ENCODE measurements at places on chromosomes 2 and 18.

DNA sequence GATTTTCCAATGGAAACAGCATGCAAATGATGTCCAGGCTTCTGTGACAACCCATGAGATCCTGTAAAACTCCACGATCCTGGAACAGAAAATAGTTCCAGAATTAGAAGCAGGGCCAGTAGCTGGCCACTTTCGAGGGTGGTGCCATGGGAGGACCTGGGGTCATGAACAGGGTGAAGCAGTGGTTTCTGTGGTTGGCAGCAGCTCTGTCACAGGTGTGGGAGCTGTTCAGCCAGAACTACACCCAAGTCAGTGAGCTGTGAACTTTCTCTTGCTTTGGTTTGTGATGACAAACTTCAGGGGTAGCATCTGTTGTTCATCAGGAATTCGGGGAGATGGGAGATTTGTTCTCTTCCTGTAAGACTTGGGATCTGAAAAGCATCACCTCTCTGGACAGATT lies 314.4 kb upstream of the NT5C1B start:
- no peak for DNase-seq

DNA sequence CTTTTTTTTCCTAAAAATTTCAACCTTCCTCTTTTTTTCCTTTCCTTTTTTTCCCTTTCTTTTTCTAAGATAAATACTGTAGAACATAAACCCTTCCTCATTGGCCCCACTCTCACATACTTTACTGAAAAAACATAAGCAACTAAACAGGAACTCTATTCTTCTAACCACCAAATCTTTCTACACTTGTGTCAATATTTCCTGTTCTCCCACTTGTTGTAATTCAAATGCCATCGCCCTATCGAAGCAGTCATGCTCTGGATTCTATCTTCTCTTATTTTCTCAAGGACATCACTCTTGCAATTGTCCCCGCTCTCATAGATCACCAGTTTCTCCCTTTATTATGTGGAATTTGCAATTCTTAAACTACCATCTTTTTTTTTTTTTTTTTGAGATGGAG lies 20.2 kb upstream of the SSB start:
- DNase-seq: no peak

DNA sequence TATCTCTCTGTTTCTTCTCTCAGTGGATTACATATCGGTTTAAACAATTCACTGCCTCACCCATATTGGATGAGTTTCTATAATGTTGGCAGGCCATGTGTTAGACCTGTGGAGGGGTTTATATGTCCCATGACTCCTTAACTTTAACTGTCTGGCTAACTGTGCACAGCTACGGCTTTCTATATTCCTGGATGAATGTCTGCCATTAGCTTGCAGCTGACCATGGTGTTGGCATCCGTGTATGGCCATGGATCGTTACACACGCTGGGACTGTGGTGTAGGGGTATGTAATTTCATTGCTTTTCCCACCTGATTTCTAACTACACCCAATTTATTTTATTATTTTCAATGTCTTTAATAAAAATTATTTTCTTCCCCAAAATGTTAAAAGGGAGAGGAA lies 3.3 kb upstream of the TANC1 start:
- DNase-seq: no peak

DNA sequence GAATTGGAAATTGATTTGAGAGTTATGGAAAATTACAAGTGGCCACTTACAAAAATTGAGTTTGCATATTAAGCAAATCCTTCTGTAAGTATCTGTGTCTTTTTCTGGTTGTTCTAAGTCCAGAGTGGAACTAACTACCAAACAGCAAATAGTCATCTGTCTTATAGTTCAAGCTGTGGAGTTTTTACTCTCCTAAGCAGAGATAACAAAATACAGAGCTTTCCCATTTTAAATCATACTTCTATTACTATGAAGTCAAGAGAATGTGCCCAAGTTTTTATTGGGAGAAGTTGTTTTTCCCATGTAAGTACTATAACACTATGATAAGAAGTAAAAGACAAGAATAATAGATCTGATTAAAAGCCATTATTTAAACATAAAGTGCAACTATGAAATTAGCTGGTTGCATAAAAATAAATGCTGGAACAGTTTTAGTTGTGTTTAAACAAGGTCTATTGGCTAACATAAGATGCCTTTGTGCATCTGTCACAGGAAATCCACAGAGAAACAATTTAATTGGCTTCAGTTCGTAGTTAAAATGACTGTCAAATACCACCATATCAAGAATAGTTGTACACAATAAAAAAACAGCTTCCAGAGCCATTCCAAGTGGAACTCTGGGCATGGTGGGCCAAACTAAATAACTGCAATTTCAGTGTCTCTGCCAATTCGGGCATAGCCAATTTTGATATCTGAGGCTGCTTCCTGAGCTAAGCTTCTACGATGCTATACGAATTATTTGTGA lies 1467.4 kb upstream of the NXPH2 start:
- no peak for DNase-seq

- DNase-seq: no peak
These were observed 20.4 kb upstream of the PAPOLG start for GRCh38 chr2:60735496-60736250.

DNA sequence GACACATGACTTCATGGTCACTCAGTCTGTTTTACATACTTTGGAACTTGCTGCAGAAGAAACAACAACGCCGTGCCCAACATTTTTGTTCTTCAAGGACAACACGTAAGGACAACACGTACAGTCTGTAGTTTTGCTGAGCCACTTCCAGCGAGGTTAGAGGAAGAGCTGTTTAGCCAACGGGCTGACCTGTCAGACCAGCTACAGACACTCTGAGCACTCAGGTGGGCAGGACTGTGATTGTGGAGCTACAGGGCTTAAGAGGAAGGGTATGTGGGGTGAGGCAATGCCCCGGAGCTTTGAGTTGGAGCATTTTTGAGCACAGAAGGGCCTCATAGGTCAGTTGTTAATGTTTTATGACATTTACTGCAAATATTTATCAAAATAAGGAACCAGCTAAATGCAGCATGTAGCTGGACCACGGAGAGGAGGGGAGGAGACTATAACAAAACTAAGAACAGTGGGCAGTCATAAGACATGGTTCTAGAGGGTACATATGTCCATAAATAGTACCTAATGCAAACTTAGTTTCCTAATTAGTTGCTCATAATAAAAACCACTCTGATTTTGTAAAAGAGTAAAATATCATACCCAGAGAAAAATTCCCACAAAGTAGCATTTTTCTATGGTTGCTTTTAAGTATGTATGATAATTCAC lies 26.3 kb upstream of the NPC1 start:
- no peak for DNase-seq

DNA sequence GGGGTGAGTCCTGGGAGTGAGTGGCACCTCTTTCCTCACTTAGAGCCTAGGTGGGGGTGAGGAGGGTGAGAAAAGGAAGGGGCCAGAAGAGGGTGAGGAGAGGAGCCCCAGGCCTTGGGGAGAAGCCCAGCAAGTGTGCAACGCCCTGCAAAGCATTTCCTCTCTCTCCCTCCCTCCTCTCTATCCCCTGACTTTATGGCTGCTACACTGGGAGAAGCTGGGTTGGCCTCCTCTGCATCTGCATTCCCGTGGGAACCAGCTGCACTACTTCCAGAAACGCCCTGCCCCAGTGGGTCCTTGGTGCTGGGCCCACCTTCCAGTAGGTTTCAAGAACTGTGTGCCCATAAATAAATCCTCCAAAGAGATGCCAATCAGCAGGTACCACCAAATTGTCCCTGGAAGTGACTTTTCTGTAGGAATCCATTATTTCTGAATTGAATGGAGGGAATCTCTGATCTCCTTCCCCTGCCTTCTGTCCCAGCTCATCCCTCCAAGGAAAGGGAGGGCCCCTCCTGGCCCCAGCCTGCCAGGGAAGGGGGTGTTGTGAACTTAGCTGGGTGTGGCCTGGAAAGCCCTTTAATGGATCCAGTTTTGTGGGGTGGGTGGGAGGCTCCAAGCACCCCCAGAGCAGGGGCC lies 95.7 kb upstream of the BOD1L2 start:
- DNase-seq: no peak

GRCh38 chr18:56861244-56861643 lies 210.1 kb downstream of the WDR7 start:
- DNase-seq: no peak

DNA sequence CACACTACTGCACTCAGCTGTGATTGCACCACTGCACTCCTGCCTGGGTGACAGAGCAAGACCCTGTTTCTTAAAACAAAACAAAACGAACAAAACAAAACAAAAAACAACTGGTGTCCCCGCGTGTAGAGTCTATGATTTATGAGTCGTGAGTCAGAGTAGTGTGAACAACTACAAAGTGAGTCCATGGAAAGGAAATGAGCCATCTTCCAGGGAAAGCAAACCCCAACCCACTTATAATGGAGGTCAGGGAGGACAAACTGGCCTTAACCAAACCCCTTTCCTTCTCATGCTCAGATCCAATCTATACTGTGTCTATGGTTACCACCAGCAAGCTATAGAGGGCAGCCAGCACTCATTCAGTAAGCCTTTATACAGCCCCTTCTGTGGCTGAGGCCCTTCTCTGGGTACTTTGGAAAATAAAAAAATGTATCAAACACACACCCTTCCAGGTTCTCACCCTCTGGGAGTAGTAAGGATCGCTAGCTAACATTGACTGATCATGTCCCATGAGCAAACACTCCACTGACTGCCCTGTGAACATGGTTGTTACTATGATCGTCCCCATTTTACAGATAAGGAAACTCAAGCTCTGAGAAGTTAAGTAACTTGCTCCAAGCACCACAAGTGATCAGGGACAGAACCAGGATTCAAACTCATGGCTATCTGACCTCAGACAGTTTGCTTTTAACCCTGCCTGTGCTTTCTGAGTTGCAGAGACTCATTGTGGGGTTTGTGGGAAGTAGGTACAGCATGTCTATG lies 24.7 kb upstream of the COLEC12 start:
- DNase-seq: no peak

- DNase-seq: no peak
These were observed 290.3 kb upstream of the MMADHC start for GRCh38 chr2:149877913-149878312.

DNA sequence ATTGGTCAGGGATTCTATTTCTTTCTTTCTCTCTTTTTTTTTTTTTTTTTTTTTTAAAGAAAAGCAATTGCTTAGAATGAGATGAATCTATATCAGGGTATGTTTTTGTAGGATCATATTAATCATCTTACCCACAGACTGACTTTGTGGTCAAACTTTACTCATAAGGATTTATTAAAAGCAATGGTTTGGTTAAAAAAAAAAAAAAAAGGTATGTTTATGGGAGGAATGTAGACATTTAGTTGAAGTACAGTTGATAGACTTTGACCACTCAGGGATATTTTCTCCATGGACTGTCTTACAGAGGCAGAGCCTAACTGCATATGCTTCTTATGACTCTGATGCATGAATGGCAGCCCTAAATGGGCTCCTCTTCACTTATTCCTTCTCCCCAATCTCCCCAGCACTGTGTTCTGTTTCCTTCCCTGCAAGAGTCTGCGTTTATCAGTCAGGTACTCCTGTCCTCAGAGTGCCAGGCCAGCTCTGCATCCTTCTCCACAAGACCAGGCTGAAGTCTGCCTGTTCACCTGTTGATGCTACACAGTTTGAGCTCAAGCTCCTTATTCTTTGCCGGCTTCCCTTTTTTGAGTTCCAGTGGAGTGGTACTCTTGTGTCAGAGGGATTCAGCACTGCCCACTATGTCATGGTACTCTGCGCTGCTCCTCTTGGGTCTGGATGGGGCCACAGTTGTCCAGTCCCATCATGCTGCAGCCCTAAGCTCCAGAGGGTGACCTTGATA lies 24.3 kb downstream of the CRIM1 start:
- DNase-seq: no peak

GRCh38 chr18:7743256-7743655 lies 176.1 kb downstream of the PTPRM start:
- no peak for DNase-seq

- DNase-seq: no peak
These were observed 148.7 kb upstream of the DOCK10 start for GRCh38 chr2:225190987-225191386.

- DNase-seq: no peak
These were observed 30.5 kb upstream of the ATP8B1 start for GRCh38 chr18:57833441-57834101.

GRCh38 chr18:33557706-33558105 lies 20.3 kb upstream of the ASXL3 start:
- no peak for DNase-seq

DNA sequence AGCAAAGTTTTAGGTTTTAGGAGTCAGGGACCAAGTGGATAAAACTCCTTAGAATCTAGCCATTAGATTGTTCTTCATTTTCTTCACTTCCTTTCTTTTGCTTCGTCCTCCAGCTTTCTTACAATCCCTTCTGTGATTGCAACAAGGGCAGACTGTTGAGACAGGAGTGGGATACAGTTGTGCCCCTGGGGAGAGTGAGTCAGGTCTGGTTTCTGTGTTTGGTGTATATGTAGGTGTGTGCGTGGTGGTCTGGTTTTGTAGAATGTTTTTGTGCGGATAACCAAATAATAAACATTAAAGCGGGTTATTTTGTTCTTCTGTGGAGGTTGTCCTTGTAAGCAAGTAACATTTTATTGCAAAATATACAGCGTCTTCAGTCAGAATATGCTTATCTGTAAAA lies 7.3 kb downstream of the INSIG2 start:
- no peak for DNase-seq

GRCh38 chr2:223590964-223591363 lies 11.2 kb downstream of the SCG2 start:
- DNase-seq: no peak

GRCh38 chr18:77566604-77567003 lies 317.0 kb downstream of the GALR1 start:
- DNase-seq: no peak

DNA sequence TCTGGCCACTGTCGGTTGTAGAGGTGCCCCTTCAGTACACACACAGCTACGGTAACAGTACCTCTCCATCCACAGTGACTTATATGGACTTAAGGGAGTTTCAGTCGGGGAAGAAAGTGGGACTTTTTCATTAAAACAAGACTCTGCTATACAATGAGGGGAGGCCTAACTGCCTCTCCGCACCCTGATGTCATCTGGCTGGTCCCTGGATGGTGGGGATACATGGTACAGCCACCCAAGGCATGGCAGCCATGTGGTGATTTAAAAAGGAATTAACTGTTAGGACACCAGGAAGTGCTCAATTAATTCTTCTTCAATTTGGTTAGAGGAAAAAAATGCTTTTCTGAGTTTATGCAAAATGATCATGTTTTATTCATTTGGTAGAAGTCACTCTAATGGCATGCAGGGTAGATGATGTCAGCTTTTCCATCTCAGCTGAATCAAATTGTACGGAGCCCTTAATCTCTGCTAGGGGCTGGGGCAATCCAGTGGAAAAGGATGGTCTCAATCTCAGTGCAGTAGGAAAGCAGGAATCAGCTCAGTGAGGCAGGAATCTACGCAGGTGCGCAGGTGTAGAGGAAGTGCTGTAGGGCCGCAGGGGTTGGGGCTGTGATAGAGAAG lies 243.9 kb downstream of the PRKCE start:
- DNase-seq: no peak

DNA sequence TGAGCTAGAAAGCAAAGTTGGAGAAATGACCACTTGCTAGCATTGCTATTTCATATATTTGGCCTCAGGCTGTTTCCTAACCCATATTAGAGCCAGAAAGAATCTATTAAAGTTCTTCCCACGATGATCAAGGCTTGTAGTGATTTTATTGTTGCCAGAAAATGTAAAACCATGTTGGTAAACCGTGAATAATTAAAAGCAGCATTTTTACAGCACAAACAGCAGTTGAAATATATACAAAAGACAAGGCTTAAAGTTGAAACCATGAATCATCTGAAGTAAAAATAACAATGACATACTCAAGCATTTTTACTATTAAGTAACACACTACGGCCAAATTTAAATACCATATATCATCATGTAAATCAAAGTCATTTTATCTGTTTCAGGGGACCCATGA lies 27.7 kb upstream of the DSC3 start:
- DNase-seq: no peak

Data from T-helper 1 cell (primary cell).